NCI-H1417 (cell line): ENCODE measurements at places on chromosomes 4 and X.

- no peak for DNase-seq
Measured at GRCh38 chr4:99749445-99750391, 66.9 kb upstream of the DAPP1 start.

DNA sequence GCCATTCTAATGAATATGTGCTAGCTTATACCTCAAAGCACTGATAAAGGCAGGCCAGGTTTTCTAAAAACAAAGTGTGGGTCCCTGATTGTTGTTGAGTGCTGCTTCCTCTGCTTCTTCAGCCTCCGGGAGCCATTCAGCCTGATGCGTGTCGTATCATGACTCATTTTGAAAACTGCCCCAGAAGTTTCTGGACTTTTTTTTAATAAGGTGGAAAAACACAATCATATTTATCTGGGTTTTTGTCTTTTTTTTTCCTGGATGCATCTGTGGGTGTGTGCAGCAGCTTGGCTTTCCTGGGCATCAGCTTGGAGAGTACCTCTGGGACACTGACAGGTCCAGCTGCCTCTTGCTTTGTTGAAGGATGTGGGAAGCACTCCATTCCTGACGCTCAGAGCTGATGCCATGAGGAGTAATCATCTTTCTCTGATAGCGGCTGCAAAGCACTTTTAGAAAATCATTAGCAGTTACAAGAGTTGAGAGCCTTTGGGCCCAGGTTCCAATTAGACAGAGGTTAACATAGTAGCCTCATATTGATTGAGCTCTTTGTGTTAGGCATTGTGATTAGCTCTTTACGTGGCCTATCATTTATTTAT is 66.9 kb downstream of the PARM1 start:
- no peak for DNase-seq

GRCh38 chr4:85514117-85514516 is 39.2 kb downstream of the ARHGAP24 start:
- no peak for DNase-seq

GRCh38 chr4:159545556-159545955 is 442.7 kb downstream of the RAPGEF2 start:
- no peak for DNase-seq

GRCh38 chr4:11805842-11806241 is 377.1 kb upstream of the HS3ST1 start:
- peak; percentile 2 for DNase-seq

- DNase-seq, result no peak
Measured at GRCh38 chrX:153644356-153645125, 2.5 kb upstream of the DUSP9 start.

DNA sequence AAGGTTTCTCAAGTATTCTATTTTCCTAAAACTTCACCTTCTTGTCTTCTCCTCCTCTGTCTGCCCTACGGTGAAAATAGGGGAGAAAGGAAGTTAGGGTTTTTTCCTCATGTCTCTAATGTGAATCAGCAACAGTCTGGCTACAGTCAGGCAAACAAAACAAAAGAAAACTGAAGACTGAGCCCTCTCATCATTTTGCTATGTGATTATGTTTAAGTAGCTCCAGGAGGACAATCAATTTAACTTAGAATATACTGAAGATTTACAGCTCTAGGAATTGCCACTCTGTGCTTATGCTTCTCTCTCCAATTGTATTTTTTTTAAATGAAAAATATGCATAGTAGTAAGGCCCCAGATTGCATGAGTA is 316.2 kb downstream of the GPAT3 start:
- DNase-seq, result no peak

DNA sequence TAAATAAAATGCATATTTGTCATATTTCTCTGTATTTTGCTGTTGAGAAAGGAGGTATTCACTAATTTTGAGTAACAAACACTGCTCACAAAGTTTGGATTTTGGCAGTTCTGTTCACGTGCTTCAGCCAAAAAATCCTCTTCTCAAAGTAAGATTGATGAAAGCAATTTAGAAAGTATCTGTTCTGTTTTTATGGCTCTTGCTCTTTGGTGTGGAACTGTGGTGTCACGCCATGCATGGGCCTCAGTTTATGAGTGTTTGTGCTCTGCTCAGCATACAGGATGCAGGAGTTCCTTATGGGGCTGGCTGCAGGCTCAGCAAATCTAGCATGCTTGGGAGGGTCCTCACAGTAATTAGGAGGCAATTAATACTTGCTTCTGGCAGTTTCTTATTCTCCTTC is 3.3 kb downstream of the HTT start:
- DNase-seq, result no peak

- DNase-seq, result peak; percentile 9
Measured at GRCh38 chr4:76993787-76994641, 44.5 kb downstream of the SEPTIN11 start.

- DNase-seq, result no peak
Measured at GRCh38 chr4:65667506-65668041, 2.7 kb downstream of the EPHA5 start.

DNA sequence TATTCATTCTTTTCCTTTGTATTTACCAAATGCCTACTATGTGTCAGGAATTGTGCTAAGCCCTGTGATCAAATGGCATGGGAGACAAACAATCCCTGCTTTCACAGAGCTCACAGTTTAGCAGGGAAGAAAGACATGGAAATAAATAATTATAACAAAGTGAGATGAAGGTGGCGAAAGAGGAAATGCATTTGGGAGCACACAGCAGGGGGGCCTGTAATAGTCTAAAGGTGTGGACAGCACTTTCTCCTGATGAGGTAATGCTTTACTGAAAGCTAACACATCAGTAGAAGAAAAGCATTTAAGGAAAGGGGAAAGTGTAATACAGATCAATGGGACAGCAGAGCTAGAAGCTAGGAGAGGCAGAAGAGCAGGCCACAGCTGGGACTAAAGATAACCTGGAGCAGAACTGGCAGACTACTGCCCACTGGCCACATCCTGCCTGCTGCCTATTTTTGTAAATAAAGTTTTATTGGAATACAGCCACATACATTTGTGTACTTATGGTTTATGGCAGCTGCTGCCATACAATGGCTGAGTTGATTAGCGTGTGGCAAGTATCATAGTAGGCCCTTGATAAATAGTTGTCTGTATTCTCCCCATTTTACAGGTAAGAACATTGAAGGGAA is 67.1 kb upstream of the TAPT1 start:
- DNase-seq, result no peak

DNA sequence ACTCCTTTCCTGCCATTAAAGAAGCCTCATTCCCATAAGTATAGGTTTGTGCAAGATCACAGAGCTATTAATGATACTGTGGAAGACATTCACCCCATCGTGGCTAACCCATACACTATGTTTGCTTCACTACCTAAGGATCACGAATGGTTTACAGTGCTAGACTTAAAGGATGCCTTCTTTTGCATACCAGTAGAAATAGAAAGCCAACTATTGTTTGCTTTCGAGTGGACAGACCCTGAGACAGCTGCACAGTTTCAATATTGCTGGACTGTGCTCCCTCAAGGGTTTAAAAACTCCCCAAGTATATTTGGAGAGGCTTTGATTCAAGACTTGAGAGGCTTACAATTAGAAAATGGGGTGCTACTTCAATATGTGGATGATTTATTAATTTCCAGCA is 16.0 kb upstream of the PAPSS1 start:
- no peak for DNase-seq

GRCh38 chr4:66475596-66475995 is 805.3 kb upstream of the EPHA5 start:
- no peak for DNase-seq

- DNase-seq, result no peak
Measured at GRCh38 chr4:110663738-110664444, 41.0 kb upstream of the PITX2 start.
